H9 (cell line): ENCODE measurements at places on chromosomes 5 and 9. TPM values are rescaled to one million over a fixed set of nuclear protein-coding genes. Genes with fewer than 3 reads are reported as not detected.

- DNase-seq, result peak; percentile 66
Measured at GRCh38 chr5:107248066-107248695, 422.6 kb downstream of the EFNA5 start.

DNA sequence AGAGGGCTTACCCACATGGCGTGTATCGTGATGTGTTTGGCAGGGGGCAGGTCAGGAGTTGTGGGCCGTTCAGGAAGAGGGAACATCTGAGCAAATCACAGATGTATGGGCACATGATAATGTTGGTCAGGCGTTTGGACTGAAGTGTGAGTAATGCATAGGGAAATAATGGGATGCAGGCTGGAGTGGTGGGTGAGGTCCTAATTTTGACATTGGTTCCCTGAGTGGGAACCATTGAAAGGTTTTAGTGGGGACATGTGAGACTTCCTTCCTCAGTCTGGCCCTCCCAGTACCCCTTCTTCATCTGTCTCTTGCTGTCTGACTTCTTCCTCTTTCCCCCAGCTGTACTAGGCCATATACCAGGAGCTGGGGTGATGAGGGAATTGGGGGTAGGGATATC is 7.6 kb downstream of the OTULIN start:
- no peak for DNase-seq

DNA sequence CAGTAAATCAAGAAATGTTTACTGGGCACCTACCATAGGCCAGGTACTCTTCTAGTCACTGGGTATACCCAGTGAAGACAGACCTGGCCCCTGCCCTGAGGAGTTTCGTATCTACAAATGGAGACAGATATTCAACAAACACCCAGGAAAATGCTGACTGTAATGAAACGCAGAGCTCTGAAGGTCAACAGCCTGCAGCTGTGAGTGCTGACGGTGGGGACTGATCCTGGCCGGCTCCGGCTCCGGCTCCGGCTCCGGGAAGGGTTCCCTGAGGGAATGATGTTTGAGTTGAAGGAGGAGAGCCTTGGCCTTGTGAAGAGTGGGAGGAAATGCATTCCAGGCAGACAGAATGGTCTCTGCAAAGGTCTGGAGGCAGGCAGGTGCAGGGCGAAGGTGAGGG is 23.1 kb downstream of the FGFR4 start:
- DNase-seq, result no peak

GRCh38 chr5:38905516-38905915 is 59.7 kb downstream of the OSMR start:
- DNase-seq, result no peak

DNA sequence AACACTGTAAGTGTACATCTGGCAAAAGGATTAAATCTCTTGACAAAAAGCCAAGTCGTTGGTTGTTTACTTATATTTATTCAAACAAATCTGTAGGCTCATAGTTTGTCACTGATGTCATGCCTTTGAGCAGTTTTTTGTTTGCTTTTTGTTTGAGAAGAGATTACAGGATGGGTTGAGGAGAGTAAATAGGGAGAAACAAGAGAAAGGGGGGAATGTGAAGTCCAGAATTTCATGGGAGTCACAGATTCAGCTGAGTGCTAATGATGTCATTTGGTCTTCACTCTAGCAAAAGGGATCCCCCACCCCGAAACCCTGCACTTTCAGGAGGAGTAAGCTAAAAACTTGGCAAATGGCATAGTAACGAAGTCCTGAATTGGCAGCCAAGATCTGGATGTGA is 337.4 kb downstream of the GLIS3 start:
- DNase-seq, result no peak

DNA sequence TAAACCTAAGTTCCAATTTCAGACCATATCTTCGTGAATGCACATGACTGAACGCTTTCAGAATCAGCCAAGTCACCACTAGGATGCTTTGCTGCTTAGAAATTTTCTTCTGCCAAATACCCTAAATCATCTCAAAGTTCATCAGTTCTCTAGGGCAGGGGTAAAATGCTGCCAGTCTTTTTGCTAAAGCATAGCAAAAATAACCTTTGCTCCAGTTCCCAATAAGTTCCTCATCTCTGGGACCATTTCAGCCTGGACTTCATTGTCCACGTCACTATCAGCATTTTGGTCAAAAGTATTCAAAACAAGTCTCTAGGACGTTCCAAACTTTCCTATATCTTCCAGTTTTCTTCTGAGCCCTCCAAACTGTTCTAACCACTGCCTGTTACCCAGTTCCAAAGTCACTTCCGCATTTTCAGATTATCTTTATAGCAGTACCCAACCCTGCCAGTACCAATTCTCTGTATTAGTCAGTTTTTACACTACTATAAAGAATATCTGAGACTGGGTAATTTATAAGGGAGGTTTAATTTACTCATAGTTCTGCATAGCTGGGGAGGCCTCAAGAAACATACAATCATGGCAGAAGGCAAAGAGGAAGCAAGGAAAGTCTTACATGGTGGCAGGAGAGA is 74.8 kb downstream of the NR3C1 start:
- DNase-seq, result no peak

GRCh38 chr9:120885958-120886357 is 9.0 kb upstream of the PHF19 start:
- DNase-seq, result no peak

- DNase-seq, result peak; percentile 50
Measured at GRCh38 chr5:112691758-112692157, 45.9 kb upstream of the APC start.

The LMX1B gene
- 0.70 and 0.85 TPM in 2 replicates for total RNA-seq

The STXBP1 gene
- 22.1 and 22.3 TPM in 2 replicates for total RNA-seq
